Stimulated activated CD4-positive, alpha-beta T cell treated with anti-CD3 and anti-CD28 coated beads, Interleukin-15, amount 100 ng/mL, for 1 hour (primary cell): ENCODE measurements at places on chromosomes 12 and 14.

- no peak for DNase-seq
Measured at GRCh38 chr12:15488481-15488880, 166.2 kb downstream of the PTPRO start.

DNA sequence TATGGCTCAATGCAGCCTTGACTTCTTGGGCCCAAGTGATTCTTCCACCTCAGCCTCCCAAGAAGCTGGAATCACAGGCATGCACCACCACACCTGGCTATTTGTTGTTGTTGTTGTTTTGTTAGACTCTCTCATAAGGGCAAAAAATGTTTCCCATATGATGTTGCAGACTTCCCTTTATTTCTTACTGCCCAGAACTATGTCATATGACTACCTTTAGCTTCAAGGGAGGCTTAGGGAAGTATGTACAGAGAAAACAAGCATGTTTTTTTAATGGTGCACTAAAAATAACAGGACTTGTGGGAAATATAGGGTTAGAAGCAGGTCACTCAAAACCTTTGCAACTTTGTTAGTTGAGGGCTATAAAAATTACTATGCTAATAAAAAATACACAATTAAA, 4.3 kb upstream of the GPR19 start:
- no peak for DNase-seq

GRCh38 chr14:53183056-53183455, 29.9 kb upstream of the DDHD1 start:
- DNase-seq: no peak

DNA sequence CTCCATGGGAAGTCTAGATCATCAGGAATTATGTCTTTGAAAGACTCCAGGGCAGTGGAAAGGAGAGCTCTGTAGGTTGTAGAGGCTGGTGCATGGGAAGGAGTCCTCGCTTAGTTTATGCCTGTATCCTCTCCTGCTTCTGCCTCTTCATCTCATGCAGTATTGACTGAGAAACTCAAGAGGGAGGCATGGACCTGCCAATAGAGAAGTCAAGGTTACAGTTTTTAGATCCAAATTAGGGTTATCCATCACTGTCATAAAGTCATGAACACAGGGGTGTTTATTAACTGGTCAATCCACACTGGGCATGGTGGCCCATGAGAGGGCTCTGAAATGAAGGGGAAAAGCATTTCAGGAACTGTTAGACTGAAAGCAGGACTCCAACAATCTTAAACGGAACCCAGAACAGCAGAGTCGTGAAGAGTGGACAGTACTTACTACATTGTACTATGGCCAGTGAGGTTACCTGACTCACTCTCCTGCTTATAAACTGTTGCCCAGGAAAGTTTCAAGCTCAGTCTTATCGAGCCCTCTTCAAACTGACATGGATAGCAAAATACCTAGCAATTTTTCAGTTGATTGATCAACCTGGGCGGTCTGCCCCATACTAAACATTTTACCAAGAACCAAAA, 30.1 kb upstream of the DHRS7 start:
- DNase-seq: no peak
